ENCODE measurements at places on chromosomes 3 and 15.

GRCh38 chr3:160660902-160661301 is 16.1 kb upstream of the ARL14 start:
- no peak for ATAC-seq

GRCh38 chr15:39127925-39128617 is 452.8 kb upstream of the THBS1 start:
- ATAC-seq = no peak

DNA sequence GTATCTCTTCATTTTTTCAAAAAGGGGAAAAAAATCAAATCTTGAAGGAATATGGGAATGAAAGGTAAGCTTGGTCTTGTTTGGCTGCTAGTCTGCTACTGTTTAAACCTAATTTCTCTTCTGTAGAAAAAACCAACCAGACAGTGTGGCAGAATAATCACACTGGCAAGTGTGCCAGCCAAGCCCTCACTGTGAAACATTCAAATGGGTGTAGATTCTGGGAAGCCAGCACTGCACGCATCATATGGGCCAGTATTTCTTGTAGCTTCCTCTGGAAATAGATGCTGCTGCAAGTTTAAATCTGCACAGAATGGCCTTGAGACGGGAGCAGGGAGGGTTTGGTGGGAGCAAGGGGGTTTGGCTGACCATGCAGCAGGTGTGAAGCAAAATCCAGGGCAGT is 62.1 kb downstream of the POMGNT2 start:
- no peak for ATAC-seq

- no peak for ATAC-seq
Measured at GRCh38 chr3:66481071-66482017, 19.5 kb downstream of the LRIG1 start.

GRCh38 chr3:47347217-47347801 is 33.5 kb upstream of the PTPN23 start:
- no peak for ATAC-seq

- no peak for ATAC-seq
Measured at GRCh38 chr3:6354653-6355052, 506.3 kb upstream of the GRM7 start.

DNA sequence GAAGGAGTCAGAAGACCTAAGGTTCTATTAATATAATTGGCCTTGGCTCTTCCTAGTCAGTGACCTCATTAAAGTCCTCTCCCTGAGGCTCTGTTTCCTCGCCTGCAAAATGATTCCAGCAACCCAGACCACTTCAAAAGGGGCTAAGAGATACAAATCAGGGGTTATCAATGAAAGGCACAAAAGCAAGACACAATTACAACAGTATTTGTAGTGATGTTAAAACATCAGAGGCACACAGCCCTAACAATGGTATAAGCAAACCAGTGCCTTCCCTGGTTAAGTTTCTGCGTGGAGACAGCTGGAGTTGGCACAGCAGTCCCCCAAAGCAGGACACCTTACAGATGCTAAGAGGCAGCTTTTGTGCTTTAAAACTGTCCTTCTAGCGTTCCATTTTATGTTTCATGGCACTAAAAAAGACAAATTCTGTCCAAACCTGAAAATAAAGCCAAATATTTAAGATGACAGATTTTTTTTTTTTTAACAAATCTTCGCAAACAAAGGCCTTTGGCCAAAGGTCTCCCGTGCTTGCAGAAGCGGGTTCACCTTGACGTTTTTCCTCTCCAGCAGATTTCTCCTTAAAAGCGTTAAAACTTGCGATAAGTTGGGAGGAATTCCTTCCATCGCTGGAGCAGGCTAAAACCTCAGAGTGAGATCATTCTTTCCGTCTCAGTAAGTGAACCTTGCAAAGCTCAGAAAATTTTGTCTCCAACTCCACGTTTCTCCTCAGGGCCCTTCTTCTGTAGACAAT is 999 bp downstream of the ZNF280D start:
- no peak for ATAC-seq

DNA sequence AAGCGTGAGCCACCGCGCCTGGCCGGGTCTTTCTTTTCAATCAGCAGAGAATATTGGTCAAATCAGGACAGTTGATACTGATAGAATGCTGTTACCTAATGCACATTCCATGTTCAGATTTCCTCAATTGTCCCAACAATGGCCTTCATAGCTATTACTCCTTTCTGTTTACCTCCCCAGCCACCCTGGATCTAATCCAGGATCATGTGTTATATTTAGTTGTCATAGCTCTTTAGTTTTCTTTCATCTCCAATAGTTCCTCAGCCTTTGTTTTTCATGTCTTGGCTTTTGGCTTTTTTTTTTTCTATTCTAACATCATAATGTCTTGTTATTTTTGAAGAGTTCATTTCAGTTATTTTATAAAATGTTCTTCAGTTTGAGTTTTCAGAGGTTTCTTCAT is 14.6 kb downstream of the USP3 start:
- ATAC-seq = no peak

GRCh38 chr3:175502155-175502554 is 643.0 kb downstream of the NAALADL2 start:
- ATAC-seq = no peak

- no peak for ATAC-seq
Measured at GRCh38 chr3:58564054-58564453, 13.1 kb downstream of the FAM107A start.

DNA sequence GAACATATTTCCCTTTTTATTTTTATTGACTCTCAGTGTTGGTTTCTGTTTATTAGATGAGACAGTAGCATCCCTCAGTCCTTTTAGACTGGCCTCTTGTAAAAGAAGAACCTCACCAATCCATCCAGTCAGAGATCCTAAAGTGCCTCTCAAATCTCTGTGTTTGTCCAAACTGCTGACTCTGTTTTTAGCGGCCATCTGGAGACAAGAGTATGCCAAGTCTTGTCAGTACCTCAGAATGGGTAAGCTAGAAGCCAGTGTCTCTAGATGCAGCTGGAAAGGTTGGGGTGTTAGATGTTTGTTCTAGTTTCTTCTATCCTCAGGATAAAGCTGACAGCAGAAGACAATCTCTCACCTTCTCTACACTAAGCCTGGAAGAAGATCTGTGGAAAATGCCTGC is 537.7 kb upstream of the ZNF385D start:
- ATAC-seq = no peak

DNA sequence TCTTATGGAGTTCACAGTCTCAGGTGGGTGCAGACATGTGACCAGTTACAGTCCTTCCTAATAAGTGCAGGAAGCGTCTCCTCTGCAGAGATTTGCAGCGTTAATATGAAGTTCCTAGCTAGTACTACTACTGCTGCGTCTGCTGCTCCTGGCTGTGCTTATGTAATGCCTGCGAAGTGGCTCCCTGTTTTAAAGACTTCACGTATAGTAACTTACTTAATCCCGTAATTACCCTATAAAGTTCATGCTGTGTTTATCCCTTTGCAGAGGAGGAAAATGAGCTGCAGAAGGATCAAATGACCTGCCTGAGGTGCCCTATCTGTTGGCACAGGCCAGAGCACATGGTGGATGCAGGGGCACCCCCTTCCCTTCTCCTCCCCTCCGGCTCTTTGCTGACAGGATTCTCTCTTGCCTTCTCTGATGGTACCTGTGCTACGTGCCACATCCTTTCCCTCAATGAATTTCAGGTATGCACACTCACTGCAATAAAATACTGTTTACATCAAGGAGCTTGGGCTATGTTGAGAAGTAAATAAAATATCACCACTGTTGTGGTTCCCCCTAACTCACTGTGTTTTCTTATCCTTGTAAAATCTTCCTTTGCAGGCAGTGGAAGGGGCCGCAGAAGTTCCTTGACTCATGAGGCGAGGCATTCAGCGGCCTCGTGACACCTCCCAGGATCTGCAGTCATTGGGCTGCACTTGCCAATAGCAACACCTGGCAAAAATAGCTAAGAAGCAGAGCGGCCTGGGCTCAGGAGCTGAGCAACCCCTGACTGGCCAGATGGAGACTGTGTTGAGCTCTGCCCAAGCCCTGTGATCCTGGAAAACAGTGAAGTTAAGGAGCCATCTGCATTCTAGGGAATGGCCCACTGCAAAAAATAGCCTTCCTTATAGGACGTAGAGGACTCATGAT is 188.9 kb upstream of the ATP10A start:
- ATAC-seq = no peak

DNA sequence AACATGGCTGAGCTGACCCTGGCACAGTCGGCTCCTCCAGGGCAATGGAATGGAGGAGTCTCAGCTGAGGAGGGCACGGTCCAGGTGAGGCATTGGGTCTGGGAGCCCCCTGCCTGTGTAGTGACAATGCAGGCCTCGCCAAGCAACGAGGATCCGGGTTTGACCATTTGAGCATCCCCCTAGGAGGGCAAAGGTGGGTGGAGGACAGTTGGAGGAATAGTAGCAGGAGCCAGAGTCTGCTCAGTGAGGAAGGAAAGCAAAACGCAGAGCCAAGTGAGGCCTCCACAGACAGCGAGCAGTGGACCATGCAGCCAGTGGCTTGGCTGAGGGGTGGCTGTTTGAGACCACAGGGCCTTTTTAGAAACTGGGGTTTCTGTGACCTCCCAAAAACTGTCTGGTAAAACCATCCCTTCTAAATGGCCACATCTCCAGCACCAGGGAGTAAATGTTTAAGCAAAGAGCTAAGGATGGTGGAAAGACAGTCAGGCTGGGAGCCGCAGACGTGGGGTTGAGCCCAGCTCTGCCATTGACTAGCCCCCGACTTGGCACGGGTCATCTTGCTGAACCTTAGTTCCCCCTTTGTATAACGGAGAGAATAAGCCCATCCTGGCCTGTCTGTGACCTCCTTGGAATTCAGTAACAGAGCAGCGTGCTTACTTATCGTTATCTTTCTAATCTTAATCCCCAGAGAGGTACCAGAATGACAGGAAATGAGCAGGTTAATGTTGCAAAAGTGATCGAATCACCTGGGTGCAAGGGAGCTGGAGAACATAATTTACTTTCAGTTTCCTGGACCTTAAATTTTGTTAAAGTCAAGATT is 46.8 kb downstream of the CMTM6 start:
- ATAC-seq = no peak

DNA sequence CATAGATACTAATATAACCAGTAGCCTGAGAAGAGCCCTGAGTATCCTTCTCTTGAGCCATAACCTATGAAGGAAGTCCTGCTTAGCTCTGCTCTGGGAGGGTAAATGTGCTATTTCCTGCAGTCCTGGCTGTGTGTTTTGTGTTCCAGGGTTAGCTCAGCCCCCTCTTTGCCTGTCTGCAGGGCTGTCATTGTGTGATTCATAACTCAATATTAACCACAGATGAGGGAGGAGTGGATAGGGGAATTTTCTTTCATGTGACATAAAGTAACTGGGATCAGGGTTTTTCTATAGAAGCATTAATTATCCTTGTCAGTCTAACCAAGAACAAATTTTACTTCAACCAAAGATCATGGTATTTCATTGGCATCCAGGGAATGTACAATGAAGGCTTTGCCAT is 183.3 kb upstream of the ZBTB20 start:
- ATAC-seq = no peak

DNA sequence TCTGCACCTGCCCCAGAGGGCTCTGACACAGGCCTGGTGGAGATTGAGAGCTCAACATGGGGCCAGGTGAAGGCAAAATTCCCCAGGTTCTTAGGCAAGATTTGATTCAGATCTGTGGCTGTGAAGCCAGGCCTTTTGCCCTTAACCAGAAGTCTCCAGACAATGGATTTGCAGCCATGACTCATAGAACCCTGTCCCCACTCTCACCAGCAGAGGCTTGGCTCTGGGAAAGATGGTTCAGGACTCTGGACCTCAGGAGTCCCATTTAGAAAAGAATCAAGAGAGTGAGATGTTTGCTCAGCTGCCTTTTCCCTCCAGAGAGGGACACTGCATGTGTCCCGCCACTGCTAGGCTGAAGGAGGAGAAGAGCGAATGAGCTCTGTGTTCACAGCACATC is 361.4 kb upstream of the ICE2 start:
- ATAC-seq = no peak

DNA sequence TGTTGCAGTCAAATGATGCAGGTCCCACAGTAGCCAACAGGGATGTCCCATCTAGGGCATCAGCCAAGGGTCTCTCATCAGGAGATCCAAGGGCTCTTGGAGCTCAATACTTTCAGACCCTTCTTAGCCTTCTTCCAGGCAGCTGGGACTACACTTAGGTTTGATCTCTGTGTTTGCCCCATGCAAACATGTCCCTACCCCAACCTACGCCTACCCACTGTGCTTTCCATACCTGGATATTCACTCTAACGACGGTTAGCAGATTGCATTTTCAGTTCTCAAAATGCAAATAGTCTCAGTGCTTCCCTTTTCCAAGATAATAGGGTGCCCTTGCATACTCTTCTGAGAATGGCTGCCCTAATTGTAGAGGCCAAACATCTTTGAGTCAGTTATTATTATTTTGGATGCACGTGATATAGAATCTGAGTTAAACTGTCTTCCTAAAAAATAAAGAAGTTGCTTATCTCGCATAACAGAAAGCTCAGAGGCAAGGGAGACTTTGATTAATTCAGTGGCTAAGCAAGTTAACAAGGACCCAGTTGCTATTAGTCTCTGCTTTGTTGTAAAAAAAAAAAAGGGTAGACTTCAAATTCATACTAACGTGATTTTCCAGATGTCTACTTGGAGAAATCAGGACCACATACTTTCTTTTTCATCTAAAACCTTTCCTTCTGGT is 1.0 kb upstream of the CEP70 start:
- ATAC-seq = no peak

DNA sequence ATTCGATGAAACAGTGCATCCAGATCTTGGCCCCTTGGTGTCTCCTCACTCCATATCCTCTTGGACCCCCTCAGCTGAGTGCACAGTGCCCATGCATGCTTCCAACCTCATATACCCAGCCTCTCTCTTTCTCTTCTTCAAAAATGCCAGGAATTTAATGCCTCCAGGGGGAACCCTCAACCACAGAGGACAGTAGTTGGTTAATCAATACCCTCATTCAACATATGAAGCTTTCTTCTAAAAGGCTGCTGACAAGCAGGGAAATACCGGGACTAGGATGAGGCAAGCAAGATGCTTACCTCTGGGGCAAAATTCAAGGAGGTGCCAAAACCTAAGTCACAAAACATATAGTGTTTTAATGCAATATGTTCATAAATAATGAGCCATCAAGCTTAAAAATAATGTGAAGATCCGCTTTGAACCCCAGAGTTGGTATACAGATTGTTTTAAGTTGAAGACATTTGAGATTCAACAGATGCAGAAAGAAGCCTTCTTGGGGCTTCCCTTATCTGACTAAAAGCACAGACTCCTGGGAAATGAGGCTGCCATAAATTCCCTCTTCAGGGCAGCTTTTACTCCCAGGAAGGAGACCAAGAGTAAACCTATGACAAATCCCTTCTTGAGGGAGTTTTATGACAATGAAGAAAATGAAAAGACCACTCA is 48.2 kb upstream of the FHIT start:
- ATAC-seq = no peak

DNA sequence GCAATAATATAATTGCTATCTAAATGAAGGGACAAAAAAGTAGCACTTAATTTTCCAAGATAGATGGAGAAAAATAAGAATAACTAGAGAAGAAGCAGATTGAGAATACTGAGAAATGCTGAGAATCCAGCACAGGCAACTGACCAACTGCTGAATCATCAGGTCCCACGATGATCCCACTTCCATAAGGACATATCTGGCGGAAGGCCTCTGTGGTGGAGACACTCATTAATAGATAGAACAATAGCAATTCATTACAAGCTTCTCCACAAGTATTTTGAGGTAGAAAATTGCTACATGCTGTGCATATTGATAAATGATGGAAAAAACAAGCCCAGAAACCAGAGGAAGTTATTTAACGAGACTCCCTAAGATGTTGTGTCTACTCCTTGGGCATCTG is 105.9 kb downstream of the DUT start:
- ATAC-seq = no peak

GRCh38 chr3:65483480-65483879 is 555.2 kb downstream of the MAGI1 start:
- no peak for ATAC-seq
